ENCODE measurements at places on chromosomes 1 and 21.

GRCh38 chr1:58783090-58783992, 506 bp downstream of the JUN start:
- DNase-seq, result no peak

GRCh38 chr1:165342587-165342986, 13.9 kb downstream of the LMX1A start:
- DNase-seq, result no peak

DNA sequence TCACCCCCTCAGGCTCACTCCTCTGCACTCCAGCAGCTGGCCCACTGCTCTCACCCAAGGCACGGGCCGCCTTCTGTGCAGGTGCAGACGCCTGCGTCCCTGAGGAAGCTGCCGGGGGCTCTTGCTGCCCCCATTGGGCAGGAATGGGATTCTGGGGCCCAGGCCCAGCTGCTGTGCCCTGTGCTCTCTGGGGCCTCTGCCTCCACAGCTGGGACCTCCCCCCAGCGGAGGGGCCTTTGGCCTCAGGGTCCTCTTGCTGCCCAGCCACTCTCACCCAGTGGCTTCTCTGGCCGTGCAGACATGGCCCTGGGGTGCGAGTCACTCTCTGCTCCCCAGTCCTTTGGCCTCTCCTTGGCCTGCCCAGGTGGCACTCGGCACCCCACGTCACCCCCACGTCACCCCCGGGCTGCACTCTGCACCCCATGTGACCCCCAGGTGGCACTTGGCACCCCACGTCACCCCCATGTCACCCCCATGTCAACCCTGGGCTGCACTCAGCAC, 19.1 kb upstream of the LRRC3 start:
- DNase-seq, result no peak

DNA sequence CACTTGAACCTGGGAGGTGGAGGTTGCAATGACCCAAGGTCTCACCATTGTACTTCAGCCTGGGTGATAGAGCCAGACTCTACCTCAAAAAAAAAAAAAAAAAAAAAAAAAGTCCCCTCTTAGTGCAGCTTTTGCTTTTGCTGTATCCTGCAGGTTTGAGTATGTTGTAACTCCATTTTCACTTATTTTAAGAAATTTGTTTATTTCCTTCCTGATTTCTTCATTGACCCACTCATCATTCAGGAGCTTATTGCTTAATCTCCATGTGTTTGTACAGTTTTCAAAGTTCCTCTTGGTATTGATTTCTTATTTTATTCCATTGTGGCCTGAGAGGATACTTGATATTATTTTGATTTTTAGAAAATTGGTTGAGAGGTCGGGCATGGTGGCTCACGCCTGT, 50.9 kb upstream of the AK4 start:
- no peak for DNase-seq

DNA sequence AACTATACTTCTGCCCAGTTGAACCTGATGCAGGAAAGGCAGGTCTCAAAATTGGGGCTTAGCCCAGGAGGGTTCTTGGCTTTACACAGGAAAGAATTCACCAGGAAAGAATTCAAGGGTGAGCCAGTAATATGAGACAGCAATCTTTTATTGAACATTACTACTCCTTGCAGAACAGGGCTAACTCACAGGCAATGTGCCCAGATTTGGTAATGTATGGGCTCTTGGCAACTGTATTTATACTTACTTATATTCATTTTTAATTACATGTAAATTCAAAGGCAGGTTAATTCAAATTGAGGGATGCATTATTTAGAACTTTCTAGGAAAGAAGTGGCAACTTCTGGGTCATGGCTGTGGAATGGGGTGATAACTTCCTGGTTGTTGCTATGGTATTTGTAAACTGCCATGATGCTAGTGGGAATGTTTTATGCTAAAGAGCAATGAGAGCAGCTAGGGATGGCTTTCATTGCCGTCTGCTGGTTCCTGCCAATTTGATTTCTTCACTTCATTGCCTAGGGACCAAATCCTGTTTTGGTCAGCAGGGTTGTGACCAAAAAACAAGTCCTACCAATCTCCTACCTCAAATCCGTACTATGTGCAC, 107.5 kb downstream of the CHRM3 start:
- DNase-seq, result no peak

DNA sequence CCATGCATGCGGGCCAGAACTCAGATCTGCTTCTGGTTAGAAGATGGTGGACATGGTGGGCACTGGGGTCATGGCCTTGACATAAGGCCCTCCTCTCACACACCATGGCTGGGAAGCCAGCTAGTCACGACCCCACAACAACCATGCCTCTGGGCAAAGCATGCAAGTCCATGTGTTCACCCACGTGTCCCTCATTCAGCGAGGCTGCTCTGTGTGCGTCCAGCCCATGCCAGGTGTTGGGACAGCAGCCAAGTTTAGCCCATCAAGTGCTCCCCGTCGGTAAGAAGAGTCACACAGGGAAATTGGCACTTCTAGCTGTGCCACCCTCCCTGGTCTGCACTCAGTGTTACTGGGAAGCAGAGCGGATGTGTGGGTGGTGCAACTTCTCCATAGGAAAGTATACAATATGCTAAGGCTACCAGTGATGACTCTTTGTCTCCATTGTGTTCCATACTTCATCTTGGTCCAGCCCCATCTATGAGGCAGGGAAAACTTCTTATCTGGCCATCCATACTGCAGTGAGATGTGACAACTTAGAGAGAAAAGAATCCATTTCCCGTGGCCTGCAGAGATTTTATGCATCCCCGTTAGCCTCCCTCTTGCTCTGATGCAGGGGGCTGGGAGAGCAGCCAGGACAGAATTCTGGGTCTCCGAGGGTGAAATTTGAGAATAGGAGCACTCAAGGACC, 198.0 kb downstream of the GRIK3 start:
- DNase-seq, result no peak

GRCh38 chr1:30779294-30780071, 21.9 kb upstream of the LAPTM5 start:
- no peak for DNase-seq

- no peak for DNase-seq
Measured at GRCh38 chr21:33414068-33414467, 10.9 kb downstream of the IFNGR2 start.

- DNase-seq, result no peak
Measured at GRCh38 chr1:225914391-225914790, 9.7 kb downstream of the PYCR2 start.

- no peak for DNase-seq
Measured at GRCh38 chr1:226575739-226576378, 27.3 kb downstream of the STUM start.

GRCh38 chr1:57712846-57713245, 289.0 kb upstream of the DAB1 start:
- no peak for DNase-seq

DNA sequence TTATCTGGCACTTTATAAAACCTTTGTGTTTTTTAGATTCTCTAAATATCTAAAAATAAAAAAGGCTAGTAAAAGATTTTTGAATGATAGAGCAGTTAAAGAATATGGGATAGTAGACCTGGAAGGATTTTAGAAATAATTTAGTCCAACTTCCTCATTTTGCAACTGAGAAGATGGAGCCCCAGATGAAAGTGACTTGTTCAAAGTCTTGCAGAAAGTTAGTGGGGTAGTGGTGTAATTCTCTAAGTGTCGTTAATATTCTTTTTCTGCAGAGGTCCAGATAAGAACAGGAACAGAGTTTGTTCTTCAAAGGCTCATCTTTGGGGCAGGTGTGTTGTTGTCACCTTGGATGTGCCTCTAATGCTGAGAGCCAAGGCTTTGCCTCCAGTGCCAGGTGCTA, 159.5 kb downstream of the DISC1 start:
- no peak for DNase-seq

DNA sequence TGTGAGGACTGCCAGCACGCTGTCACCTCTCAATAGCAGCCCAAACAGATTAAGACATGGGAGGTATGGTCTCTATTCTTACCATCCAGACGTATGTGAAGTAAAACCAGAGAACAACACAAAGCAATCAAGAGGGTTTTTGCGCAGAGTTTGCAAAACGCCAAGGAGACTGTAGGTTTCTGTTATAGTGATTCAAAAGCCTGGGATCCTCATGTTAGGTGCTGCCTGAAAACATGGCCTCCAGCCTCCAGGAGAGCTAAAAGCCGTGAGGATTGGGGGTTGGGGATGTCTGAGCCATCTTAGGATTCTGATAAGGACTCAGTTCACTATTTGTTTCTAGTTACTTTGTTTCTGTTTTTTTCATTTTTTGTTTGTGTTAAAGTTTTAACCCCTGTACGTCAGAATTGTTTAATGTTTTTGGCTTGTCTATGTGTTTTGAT, 4.2 kb upstream of the CCT8 start:
- DNase-seq, result no peak

DNA sequence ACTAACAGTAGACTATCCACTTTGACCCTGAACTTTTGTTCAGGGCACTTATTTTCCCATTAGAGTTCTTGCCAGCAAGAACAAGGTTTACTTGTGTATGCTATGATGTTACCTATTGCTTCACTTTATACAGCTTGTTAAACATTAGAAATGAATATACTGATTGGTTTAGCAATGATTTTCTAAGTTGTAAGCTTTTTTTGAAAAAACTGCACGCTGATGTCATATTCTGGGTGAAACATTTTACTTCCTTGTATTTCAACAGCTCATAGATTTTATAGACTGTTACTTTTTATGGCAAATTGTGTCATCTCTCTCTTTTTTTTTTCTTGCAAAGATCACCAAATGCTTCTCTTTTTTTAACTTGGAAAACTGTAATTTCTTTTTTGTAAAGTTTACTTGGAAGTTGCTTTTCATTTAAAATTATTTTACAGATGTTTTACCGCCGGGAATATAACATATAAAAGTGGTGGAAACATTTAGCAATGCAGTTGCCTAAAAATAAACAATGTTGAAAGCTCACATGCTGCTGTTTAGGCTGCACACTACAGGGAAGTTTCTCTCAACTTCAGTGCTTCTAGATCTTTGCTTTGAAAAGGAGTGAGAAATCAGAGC, 215.3 kb upstream of the NFIA start:
- DNase-seq, result peak; percentile 45

- DNase-seq, result no peak
Measured at GRCh38 chr1:107499139-107499744, 358.4 kb downstream of the NTNG1 start.

- peak; percentile 84 for DNase-seq
Measured at GRCh38 chr1:209988706-209989105, 50.7 kb downstream of the SYT14 start.

DNA sequence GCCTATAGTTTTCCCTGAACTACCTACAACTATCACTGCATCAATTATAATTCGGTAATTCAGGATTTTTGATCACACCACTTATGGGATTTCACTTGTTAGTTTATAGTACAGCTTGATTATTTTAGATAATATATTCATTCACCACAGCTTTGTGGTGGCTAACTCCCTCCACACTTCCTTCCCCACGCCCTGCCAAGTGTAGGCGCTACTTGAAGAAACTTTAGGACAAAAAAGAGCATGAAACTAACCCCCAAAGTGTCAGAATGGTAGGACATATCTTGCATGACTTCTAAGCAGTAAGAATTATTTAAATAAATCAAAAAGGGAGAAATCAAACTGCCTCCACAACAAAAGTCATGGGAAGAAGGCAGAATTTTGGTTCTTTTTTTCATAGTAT, 70.1 kb downstream of the LHX9 start:
- no peak for DNase-seq

GRCh38 chr1:234926264-234926558, 202.4 kb downstream of the TOMM20 start:
- DNase-seq, result no peak

DNA sequence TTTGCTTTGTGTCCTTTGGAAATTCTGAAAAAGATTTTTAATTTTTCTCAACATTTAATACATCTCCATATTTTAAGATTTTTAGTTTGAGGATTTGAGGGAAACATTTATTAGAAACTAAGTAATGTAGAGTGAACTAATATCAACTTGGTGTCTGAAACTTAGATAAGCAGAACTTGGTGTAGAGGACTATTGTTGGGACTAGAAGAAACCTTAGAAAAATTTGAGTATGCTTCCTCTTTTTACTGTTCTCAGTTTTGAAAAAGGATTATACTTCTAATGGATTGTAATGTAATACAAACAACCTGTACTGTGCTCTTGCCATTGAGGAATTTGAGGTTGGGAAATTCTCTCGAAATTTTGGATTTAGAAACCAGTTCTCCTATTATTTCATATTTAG, 2.4 kb downstream of the FNBP1L start:
- DNase-seq, result no peak

DNA sequence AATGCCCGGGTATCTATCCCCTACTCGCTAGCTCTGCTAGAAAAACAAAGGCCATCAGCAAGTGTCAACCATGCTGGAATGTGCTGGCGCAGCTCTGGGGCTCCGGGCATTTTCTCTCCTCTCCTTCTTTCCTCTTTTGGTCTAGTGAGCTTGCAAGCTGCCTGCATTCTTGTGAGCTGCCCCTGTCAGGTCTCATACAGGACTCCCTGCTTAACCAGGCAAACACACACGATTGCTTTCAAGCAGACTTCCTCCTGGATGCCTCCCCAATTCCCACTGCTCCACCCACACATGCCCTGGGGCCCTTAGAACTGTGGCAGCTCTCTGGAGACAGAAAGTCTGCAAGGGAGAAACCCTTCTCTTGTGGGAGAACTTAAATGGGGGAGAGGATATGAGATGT, 35.7 kb upstream of the SUCO start:
- DNase-seq, result peak; percentile 31

- DNase-seq, result no peak
Measured at GRCh38 chr1:215482079-215482478, 85.0 kb upstream of the KCTD3 start.

- no peak for DNase-seq
Measured at GRCh38 chr1:244205171-244205570, 154.1 kb downstream of the ZBTB18 start.

DNA sequence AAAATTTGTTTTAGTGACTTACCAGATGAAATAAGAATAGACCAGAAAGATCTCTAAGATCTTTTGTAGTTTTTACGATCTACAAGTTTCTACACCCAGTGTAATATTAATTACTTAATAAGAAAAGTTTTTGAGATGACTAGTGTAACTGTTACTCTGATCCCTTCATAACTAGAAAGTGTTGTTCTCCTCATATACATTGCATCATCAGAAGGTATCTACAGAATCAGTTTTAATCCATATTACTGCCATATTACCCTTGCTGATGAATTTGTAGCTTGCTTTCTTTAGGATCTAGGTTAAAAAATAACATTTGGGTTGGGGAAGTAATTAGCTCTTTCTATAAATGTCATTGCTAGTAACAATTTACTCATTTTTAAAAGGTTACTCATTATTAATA, 72.5 kb downstream of the GPR161 start:
- no peak for DNase-seq

DNA sequence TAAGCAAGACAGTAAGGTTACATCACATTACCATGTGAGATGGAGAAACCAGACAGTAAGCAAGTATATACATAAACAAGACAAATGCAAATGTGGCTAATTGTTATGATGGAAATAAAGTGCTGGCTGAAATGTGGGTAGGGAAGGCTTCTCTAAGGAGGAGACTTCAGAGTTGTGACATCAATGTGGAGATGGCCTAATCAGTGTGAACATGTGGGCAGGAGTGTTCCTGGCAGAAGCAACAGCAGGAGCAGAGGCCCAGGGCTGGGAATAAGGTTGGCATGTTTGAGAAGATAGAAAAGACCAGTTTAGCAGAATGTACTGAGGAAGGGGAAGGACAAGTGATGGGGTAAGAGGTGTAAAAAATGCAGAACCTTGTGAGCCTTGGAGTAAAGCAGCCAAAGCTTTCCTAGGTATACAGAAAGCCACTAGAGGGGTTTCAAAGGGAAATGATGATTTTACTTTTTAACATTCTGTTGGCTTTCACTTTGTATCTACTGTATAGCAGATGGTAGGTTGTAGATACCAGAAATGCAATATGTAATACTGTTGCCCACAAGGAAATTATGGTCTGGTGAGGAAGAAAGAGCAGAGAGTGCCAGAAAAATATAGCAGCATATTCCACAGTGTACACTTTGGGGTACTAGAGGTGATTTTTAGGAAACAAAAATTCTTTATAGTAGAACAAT, 197.4 kb downstream of the FGGY start:
- DNase-seq, result no peak

- DNase-seq, result no peak
Measured at GRCh38 chr1:230463760-230464159, 37.6 kb upstream of the PGBD5 start.

Data from kidney epithelial cell (primary cell).